Neural progenitor cell (in vitro differentiated cells): ENCODE measurements at places on chromosomes 7 and 10. TPM values are rescaled to one million over a fixed set of nuclear protein-coding genes. Genes with fewer than 3 reads are reported as not detected.
A peak's percentile ranks its signal among the peaks of the same experiment; 100 is the strongest.

DNA sequence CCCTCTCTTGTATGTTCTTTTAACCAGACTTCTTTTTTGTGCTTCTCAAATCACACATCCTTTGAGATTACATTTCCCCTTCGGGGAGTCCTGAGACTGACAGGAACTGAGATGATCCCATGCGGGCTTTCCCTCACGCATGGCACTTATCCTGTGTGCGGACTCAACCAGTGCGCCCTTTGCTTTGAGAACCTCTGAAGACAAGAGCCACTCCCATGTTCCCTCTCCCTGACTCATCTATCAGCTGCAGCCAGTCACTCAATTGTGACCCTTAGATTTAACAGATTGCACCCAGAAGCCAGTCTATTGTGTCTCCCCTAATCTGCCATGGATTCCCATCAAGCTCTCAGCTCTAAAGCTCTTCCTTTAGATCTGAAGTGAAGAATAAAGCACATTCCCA lies 353.9 kb upstream of the MEOX2 start:
- DNase-seq, result peak; percentile 50

DNA sequence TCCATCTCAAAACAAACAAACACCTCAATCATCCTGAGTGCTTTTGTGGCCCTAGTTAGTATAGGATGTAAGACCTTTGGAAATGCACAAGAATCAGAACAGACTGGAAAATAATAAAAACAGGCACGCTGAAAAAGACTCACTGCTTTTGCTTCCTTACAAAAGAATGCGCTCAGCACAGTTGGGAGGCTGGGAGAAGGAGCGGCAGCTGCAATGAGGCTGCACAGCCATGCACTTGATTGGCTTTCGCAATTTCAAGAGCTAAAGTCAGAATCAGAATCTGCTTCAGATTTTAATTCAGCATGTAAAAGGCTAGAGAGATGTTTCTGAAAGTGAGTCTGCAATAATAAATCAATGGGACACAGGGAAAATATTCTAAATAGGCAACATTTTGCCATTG lies 97.2 kb downstream of the FRMD4A start:
- DNase-seq, result no peak

- no peak for DNase-seq
Measured at GRCh38 chr7:92731335-92732063, 104.9 kb downstream of the CDK6 start.

DNA sequence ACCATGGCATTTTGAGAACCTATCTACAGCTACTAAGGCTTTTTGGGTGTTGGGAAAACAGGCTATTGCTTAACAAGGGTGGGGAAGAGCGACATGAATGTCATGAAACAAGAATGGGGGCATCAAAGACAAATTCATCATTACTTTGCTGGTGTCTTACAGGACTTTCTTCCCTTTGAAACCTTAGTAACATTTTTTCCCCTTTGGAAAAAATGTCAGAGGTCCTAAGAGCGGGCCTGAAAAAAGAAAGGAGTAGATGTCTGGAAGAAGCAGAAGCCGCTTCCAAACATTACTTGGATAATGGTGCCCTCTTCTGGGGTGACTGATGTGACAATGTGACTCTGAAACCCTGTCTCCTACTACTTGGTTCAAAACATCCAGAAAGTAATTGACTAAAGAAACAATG lies 3.8 kb upstream of the DDX50 start:
- peak; percentile 84 for DNase-seq

DNA sequence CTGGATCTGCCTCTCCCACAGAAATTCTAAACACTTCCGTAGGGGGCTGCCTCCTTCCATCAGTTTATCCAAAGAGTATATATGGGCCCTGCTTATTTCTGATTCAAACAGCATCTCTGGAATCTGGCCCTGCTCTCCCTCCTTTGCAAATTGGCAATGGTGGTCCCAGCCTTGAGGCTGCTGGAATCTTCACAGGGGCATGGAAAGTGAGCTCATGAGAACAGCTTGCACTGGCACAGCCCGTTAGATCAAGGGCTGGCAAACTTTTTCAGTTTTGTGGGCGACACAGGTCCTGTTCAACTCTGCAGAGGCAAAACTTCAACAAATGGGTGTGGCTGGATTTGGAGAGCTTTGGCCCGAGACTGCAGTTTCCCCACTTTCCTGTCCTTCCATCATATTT lies 526.9 kb downstream of the KCNMA1 start:
- DNase-seq, result no peak

DNA sequence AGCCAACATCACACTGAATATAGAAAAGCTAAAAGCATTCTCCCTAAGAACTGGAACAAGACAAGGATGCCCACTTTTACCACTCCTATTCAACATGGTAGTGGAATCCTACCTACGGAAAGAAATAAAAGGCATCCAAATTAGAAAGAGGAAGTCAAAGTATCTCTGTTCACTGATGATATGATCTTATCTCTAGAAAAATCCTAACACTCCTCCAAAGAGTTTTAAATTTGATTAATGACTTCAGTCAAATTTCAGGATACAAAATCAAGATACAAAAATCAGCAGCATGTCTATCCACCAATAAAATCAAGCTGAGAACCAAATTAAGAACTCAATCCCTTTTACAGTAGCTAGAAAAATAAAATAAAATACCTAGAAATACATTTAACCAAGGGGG lies 35.3 kb upstream of the TNKS2 start:
- no peak for DNase-seq

DNA sequence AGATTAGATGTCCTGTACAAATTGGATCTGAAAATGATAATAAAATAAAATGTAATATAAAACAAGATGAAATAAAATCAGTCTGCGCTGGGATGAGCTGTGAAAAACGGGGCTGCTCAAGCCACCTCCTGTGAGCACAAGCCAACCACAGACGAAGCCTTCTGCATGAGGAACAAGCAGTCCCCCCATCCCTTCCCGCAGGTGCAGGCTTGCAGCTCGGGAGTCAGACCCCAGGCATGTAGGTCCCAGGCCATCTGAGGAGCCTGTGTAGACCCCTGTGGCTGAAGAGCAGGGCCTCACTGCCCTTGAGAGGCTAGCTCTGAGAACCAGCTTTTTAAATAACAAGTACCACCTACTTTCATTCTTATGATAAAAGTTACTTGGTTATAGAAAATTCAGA lies 123.4 kb downstream of the TNS3 start:
- DNase-seq, result no peak

DNA sequence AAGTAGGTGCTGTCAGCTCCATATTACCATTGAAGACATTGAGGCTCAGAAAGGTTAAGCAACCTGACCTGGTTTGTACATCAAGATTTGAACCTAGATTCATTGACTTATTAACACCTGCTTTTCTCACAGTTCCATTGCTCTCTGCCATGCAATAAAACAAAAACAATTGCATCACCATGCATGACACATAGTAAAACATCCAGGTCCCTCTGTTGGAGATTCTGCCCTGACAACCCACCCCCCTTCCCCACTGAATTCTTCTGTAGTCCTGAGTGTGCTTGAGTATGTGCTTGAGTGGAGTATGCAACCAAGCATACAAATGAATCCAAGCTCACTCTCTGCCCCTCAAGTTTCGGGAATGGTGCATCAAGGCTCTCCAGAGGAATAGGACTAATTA lies 6.0 kb upstream of the LMBR1 start:
- DNase-seq, result no peak

- no peak for DNase-seq
Measured at GRCh38 chr7:105218939-105219770, 169.6 kb downstream of the SRPK2 start.

GRCh38 chr10:35214607-35215020 lies 88.0 kb downstream of the CREM start:
- DNase-seq, result no peak

GRCh38 chr7:44445986-44446671 lies 44.3 kb downstream of the NUDCD3 start:
- no peak for DNase-seq

- no peak for DNase-seq
Measured at GRCh38 chr10:98131619-98132018, 2.8 kb upstream of the R3HCC1L start.

GRCh38 chr7:13880789-13881188 lies 108.7 kb downstream of the ETV1 start:
- no peak for DNase-seq

- DNase-seq, result no peak
Measured at GRCh38 chr10:88848499-88848898, 3.1 kb downstream of the ANKRD22 start.

DNA sequence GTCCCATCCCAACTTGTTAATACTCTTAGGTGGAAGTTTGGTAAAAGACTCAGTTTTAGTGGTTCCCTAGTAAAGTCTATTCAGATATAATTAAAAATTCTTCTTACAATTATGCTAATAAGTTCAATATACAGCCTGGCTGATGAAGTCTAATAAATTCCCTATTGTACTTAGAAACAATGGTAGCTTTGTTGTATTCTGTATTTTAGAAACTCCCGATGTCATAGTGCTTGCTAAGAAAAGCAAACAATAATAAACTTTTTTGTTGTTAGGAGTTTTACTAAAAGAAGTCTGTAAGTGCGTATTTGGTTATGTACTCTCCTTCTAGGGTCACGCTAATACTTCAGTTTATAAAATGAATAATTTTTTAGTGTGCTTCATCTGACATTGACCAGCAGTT lies 206.8 kb downstream of the VTI1A start:
- no peak for DNase-seq

- DNase-seq, result no peak
Measured at GRCh38 chr10:77890097-77890496, 36.5 kb downstream of the DLG5 start.

GRCh38 chr10:18500576-18500975 lies 150.8 kb downstream of the NSUN6 start:
- DNase-seq, result no peak

DNA sequence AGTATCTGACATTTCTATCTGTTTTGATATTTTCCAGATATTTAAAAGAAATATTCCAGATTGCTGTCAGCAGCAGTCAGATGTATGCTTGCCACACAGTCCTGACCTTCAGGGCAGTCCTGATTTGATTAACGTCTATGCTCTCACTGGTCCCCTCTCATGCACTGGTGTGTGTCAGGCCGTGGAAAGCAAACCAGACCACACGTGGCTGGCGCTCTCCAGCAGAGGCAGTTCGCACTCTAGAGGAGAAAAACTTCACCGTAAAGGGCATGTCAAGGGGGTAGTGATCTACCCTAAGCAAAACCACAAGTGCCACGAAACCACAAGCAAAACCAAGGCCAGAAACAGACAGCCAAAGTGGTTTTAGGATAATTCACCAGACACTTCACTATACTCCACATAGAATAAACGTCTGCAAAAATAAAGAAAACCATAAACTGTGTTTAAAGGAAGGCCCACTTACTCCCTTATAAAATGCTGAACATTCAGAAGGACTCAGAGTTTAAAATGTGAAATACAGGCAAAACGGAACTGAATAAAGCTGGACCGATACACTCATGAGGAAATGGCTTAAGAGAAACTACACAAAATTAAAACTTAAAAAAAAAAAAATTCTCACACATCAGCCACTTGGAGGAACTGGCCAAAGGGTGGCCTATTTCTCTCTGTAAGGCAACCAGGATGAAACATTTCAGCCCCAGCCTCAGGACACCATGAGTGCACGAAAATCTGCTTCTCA lies 26.4 kb downstream of the PARP12 start:
- DNase-seq, result no peak

GRCh38 chr7:156220701-156221100 lies 408.4 kb upstream of the SHH start:
- no peak for DNase-seq

- DNase-seq, result no peak
Measured at GRCh38 chr7:158192956-158193355, 394.7 kb downstream of the PTPRN2 start.

- DNase-seq, result no peak
Measured at GRCh38 chr10:89165923-89166322, 41.2 kb downstream of the CH25H start.

GRCh38 chr7:86999750-87000149 lies 59.7 kb downstream of the ELAPOR2 start:
- DNase-seq, result no peak

- no peak for DNase-seq
Measured at GRCh38 chr10:70965566-70965965, 77.2 kb upstream of the PCBD1 start.

- no peak for DNase-seq
Measured at GRCh38 chr10:103350175-103350516, 794 bp downstream of the PCGF6 start.

DNA sequence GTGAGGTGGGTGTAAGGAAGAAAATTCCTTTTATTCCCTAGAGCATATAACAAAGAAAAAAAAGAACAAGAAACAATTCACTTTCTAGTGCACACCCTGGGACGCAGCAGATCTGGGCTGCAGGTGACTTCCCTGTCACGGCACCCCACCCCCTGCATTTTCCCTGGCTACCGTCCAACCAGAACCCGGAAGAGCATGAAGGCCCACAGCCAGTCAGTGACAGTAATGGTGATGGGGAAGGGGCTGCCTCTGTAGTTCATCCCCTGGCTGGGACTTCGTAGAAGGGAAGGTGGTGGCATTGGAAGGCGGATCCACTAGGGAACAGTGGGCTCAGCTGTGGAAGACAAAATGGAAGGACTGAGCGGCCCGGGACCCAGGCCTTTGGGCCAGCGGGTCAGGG lies 236.7 kb downstream of the BUB3 start:
- no peak for DNase-seq

DNA sequence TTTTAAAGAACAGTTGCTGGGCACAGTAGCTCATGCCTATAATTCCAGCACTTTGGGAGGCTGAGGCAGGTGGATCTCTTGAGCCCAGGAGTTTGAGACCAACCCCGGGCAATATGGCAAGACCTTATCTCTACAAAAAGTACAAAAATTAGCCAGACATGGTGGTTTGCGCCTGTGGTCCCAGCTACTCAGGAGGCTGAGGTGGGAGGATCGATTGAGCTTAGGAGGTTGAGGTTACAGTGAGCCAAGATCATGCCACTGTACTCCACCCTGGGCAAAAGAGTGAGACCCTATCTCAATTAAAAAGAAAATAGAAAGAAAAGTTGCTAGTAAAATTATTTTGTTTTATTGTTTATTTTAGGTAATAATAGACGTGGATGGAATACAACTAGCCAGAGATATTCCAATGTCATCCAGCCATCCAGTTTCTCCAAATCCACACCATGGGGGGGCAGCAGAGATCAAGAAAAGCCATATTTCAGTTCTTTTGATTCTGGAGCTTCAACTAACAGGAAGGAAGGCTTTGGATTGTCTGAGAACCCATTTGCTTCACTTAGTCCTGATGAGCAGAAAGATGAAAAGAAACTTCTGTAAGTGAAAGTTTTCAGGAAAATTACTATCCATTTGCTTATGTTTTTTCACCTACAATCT lies 3.0 kb downstream of the NUP42 start:
- peak; percentile 13 for DNase-seq

The SEMA3C gene
- total RNA-seq, result 0.28 and 0.54 TPM in 2 replicates

The ADRB1 gene
- 0.09 TPM in 1 of 2 replicates, not detected in the other for total RNA-seq

The PRXL2A gene
- 81.4 and 107 TPM in 2 replicates for total RNA-seq

The CUZD1 gene
- total RNA-seq, result 0.43 and 0.74 TPM in 2 replicates

The HMX2 gene
- 0.15 and 0.21 TPM in 2 replicates for total RNA-seq

The FBXO24 gene
- total RNA-seq, result 1.2 and 2.5 TPM in 2 replicates

The GRID1 gene
- 0.31 TPM in 1 of 2 replicates, not detected in the other for total RNA-seq

The NKX2-3 gene
- not detected in 2 replicates for total RNA-seq

The IL6 gene
- not detected in 2 replicates for total RNA-seq

The LDB3 gene
- total RNA-seq, result 0.03 TPM in 1 of 2 replicates, not detected in the other

The ATRNL1 gene
- 6.9 and 16.4 TPM in 2 replicates for total RNA-seq

The SPDYE1 gene
- total RNA-seq, result not detected in 2 replicates

The TACC2 gene
- total RNA-seq, result 10.7 and 20.6 TPM in 2 replicates

The USP54 gene
- total RNA-seq, result 50.6 and 97.2 TPM in 2 replicates

The PRPS1L1 gene
- not detected in 2 replicates for total RNA-seq

The HOXA7 gene
- total RNA-seq, result not detected in 2 replicates
